ENCODE measurements at places on chromosomes 5 and 9.
A peak's percentile ranks its signal among the peaks of the same experiment; 100 is the strongest.

GRCh38 chr9:138077126-138077525 lies 199.5 kb downstream of the CACNA1B start:
- no peak for DNase-seq

- DNase-seq = no peak
These were observed 430.8 kb downstream of the MTRR start for GRCh38 chr5:8299716-8300115.

DNA sequence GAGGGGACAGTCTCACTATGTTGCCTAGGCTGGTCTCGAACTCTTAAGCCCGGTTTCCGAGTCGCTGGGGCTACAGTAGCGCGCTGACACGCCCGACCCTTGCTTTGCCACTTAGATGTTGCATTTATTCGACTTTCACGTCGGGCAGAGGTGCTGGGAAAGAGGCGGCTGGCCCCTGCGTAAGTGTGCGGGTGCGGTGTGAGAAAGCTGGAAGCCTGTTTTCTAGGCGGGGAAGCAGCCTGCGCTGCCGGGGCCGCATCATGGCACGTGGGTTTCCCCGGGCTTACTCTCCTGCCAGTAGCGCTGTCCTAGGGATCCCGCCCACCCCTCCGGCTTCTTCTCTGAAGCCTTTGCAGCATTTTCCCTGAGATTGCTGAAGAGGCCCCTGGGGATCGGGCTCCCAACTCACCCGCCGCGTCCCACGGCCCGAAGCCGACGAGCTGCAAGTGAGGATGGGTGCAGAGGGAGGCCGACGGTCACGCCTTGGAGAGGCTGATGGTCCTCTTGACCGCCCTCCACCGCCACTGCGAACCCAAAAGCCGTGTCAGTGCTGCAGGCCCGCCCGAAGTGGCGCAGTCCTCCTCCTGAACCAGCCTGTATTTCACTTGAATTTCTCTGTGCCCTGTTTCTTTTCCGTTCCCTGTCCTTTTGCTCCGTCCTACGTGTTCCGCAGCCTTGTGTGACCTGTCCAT lies 5.8 kb upstream of the TRIM41 start:
- no peak for DNase-seq

DNA sequence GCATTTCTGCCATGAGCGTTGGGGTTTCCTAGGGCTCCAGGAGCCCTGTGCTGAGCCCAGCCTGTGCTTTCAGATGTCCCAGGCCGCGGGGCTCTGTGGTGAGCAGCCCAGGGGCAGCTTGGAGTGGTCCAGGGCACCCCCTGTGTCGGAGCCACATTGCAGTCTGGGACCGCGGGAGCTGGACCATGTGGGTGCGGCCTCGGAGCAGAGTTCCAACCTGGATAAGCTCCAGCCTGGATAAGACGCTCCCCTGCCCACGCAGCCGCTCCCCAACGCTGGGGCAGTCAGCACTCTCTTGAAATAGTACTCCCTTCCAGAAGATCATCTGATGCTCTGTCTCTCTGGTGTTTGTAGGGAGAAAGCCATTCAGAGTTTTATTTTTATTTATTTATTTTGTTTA lies 111.1 kb downstream of the WNK2 start:
- DNase-seq = peak; percentile 29

DNA sequence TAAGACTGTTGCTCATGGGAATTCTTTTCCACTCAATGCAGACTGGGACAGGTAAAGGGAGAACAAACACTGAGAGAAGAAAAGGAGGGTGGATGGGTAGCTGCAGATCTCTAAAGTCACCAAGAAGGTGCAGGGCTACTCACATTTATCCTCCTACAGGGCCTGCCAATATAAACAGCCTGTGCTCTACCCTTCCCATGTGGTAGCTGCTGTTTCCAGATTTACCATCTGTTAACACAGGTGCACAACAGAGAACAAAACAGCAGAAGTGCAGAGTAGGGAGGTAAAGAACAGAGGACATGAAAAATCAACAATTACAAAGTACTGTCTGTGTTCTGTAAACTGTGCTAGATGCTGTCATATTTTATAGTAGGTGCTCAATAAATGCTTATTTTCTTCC lies 26.0 kb downstream of the JAKMIP2 start:
- DNase-seq = no peak

- DNase-seq = no peak
These were observed 25.6 kb downstream of the FAM163B start for GRCh38 chr9:133583586-133583985.

DNA sequence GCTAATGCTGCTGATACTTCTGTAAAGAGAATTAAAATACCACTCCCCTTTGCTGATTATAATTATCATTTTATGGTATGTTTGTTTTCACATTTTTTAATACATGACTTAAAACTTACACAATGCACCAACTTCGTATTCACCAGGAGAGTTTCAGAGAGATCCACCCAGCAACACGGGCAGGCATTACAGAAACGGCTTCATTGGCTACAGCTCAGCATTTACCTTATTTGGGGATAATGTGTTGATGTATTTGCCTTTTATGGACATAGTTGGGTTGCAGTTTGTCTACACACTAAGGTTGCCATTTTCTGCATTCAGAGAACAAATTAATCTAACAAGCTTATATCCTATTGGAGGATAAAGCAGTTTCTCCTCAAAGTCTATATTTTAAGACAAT lies 423.6 kb downstream of the PRDM9 start:
- no peak for DNase-seq
